ENCODE measurements at places on chromosomes 1 and 21.
A peak's percentile ranks its signal among the peaks of the same experiment; 100 is the strongest.

GRCh38 chr1:174445817-174446216, 1.9 kb upstream of the GPR52 start:
- no peak overlapping the region for H3K4me3 ChIP-seq
- H3K36me3 ChIP-seq: no peaks in the 10 kb centered on the region
- H3K27ac ChIP-seq: no peak overlapping the region

- H3K4me3 ChIP-seq: no peak overlapping the region
- DNase-seq: no peak
Measured at GRCh38 chr21:33763582-33763899, 121.2 kb downstream of the ITSN1 start.

- H3K36me3 ChIP-seq: no peaks in the 10 kb centered on the region
- no peak overlapping the region for H3K27ac ChIP-seq
- no peaks in the 10 kb centered on the region for H3K27me3 ChIP-seq
- H3K4me1 ChIP-seq: 0 out of 2 replicates have a peak, but pooled peaks cover 5% of the 10 kb centered on the region
- no peak for DNase-seq
- no peak overlapping the region for H3K4me3 ChIP-seq
Measured at GRCh38 chr1:174039027-174039426, 16.9 kb upstream of the RC3H1 start.

- H3K27me3 ChIP-seq: no peaks in the 10 kb centered on the region
- H3K4me1 ChIP-seq: peaks cover 29% of the 10 kb centered on the region
- H3K4me3 ChIP-seq: peak within 1 kb of the TSS; percentile 83
Measured at GRCh38 chr1:95117207-95118066, at the start of gene TLCD4. Gene TLCD4, plus strand, starts transcription at chr1:95117355. Its CDS starts 26,547 bp downstream, at chr1:95143902.

DNA sequence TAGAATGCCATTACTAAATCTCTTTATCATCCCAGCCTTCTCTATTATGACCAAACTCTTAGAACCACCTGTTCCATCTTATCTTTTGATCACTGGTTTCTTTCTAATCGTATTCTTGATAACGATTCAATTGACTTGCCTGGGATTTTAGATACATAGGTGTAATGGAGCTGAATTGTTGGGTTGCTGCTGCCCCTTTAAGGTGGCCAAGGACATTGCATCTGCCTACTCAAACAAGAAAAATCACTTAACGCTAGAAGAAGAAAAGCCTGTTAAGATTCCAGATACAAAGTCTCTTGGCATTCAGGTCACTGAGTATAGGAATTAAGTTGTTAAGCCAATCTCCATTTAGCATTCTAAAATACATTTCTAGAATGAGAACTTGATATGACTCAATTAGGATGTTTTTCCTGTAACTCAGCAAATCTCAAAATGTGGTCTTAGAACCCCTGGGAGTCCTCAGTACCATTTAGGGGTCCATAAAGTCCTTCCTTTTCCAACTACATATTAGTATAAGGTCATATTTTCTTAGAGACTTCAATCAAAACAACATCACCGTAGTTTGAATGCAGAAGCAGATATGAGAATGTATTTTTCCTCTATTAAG, 12.4 kb downstream of the NEXN start:
- no peaks in the 10 kb centered on the region for H3K27me3 ChIP-seq
- DNase-seq: peak; percentile 19
- H3K36me3 ChIP-seq: no peaks in the 10 kb centered on the region
- H3K4me1 ChIP-seq: no peaks in the 10 kb centered on the region
- H3K4me3 ChIP-seq: no peak overlapping the region
- no peak overlapping the region for H3K27ac ChIP-seq

GRCh38 chr1:3067301-3067670, 1.7 kb upstream of the PRDM16 start:
- no peak overlapping the region for H3K4me3 ChIP-seq
- H3K4me1 ChIP-seq: no peaks in the 10 kb centered on the region
- no peak for DNase-seq
- H3K27ac ChIP-seq: no peak overlapping the region

DNA sequence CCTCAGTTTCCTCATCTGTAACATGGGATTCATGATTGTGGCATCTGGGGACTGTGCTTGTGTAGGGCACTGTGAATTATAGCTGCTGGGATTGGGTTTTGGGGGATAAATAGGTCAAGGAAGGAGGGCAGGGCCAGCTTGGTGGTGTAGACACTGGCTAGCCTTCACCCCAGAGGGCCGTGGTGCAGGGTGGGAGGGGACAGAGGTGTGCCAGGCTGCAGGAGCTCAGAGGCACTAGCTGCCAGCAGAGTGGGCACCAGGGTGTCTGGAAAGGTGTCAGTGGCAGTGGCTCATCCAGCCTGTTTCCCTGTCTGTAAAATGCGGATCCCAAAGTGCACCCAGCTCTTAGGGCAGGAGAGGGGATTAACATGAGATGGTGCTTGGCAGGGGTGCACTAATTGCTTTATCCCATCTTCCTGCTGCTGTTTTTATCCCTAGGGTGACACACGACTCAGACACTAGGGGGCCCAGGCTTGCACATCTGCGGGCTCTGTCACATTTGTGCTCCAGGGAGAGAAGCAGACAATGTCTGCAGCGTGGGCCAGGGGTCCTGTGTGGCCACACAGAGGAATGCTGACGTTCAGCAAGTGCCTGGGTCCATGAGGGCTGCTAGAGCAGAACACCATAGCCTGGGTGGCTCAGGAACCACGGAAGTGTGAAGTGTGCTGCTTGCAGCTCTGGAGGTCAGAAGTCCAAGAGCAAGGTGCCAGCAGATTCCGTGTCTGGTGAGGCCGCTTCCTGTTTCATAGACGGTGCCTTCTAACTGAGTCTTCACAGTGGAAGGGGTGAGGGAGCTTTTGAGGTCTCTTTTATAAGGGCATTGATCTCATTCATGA, 19.3 kb downstream of the OBSCN start:
- H3K4me1 ChIP-seq: peaks cover 20% of the 10 kb centered on the region
- no peaks in the 10 kb centered on the region for H3K27me3 ChIP-seq
- H3K36me3 ChIP-seq: peaks cover 8% of the 10 kb centered on the region
- no peak for DNase-seq

Data from PC-9 (cell line).